ENCODE measurements at places on chromosomes 7 and 10. TPM values are rescaled to one million over a fixed set of nuclear protein-coding genes. Genes with fewer than 3 reads are reported as not detected.

ETV1 gene
- 0.39 TPM for total RNA-seq

ZNRF2 gene
- total RNA-seq = 13.0 TPM

RAMP3 gene
- not detected for total RNA-seq

PALD1 gene
- not detected for total RNA-seq

CAV2 gene
- 271 TPM for total RNA-seq

TRUB1 gene
- total RNA-seq = 17.7 TPM

SRRM3 gene
- 2.7 TPM for total RNA-seq

INSYN2A gene
- total RNA-seq = not detected

AKR1D1 gene
- total RNA-seq = not detected

PSD gene
- total RNA-seq = 2.3 TPM

SEM1 gene
- 30.6 TPM for total RNA-seq

TMEM196 gene
- not detected for total RNA-seq

NUDT13 gene
- total RNA-seq = 5.1 TPM

GRID1 gene
- total RNA-seq = under 0.01 TPM

FAM221A gene
- total RNA-seq = 2.3 TPM

PDLIM1 gene
- 290 TPM for total RNA-seq

ODAD2 gene
- under 0.01 TPM for total RNA-seq

ANKRD61 gene
- total RNA-seq = not detected
